ENCODE measurements at places on chromosomes 2 and 18. TPM values are rescaled to one million over a fixed set of nuclear protein-coding genes. Genes with fewer than 3 reads are reported as not detected.

The GPR17 gene
- not detected for total RNA-seq

The PRADC1 gene
- 21.1 TPM for total RNA-seq

DNA sequence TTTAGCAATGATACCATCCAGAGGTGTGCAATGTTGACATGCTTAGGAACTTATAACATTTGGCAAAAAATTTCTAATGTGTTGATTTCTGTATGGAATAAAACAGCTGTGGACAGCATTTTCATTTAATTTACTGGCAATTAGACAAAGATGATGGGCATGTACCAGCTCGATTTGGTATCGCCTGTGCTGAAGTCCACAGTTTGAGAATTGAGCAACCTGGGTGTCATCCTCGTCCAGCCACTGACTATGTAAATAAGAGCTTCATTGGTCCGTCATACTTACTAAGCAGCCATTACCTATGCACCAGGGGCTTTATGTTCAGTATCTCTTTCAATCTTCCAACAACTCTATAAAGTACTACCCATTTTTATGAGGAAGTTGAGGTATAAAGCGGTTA lies 24.6 kb upstream of the ACAA2 start:
- no peak for DNase-seq
- H3K36me3 ChIP-seq, result no peaks in the 10 kb centered on the region
- H3K4me1 ChIP-seq, result no peaks in the 10 kb centered on the region
- no peak overlapping the region for H3K27ac ChIP-seq
- H3K4me3 ChIP-seq, result no peak overlapping the region

DNA sequence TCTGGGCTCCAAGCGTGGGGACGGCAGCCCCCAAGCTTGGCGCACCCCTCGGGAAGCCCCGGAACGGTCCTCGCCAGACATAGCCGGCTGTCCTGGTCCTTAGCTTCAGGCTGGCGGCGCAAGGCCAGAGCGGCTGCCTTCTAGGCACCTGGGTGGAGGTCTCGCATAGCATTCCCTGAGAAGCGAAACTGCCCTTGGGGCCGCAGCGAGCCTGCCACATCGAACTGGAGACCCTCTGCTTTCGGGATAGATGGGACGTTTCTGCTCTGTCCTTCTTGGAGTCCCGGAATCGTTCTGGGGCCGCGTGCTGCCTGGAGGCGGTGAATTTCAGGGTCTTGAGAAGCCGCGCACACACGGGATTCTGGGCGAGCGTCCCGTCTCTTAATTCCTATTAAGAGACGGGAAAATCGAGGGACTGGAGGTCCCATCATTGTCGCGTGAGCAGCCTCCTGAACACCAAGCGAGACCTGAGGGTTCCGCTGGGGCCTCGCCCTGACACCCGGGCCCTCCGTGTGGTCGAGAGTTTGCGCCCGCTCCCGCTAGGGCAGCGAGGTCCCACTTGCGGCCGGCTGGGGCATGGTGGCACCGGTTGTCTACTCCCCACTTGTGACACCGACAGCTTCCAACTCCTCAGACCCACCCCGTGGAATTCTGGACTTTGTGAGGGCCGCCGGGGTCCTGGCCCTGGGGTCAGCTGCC lies 9.7 kb upstream of the EN1 start:
- peaks cover 11% of the 10 kb centered on the region for H3K4me1 ChIP-seq
- peaks cover 42% of the 10 kb centered on the region for H3K27me3 ChIP-seq
- no peaks in the 10 kb centered on the region for H3K36me3 ChIP-seq
- H3K27ac ChIP-seq, result no peak overlapping the region

GRCh38 chr18:10522574-10522973 lies 3.3 kb upstream of the NAPG start:
- DNase-seq, result no peak
- no peak overlapping the region for H3K4me3 ChIP-seq
- no peaks in the 10 kb centered on the region for H3K36me3 ChIP-seq
- H3K4me1 ChIP-seq, result peaks cover 13% of the 10 kb centered on the region

DNA sequence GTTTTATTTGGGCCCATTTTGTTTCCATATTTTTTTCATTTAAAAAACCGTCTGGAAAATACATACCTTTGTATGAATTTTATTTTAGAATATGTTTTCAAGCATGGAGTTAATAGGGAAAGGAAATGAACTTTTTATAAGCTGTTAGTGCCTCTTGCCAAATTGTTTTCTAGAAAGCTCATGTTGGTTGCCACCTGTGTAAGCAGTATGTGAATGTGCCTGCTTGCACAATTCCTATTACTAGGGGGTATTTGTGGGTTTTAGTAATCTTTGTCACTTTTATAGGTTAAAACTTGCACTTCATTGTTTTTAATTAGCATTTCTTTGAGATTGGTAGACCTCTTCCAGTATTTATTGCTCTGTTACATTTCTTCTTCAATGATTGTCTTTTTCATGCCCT lies 107.3 kb downstream of the TANC1 start:
- no peak for DNase-seq
- H3K4me1 ChIP-seq, result no peaks in the 10 kb centered on the region
- H3K27me3 ChIP-seq, result no peaks in the 10 kb centered on the region
- H3K4me3 ChIP-seq, result no peak overlapping the region
- no peak overlapping the region for H3K27ac ChIP-seq
- no peaks in the 10 kb centered on the region for H3K36me3 ChIP-seq

GRCh38 chr18:37451239-37451825 lies 114.3 kb downstream of the CELF4 start:
- DNase-seq, result no peak
- no peak overlapping the region for H3K4me3 ChIP-seq
- H3K27ac ChIP-seq, result no peak overlapping the region
- H3K36me3 ChIP-seq, result no peaks in the 10 kb centered on the region
- no peaks in the 10 kb centered on the region for H3K4me1 ChIP-seq
- no peaks in the 10 kb centered on the region for H3K27me3 ChIP-seq

DNA sequence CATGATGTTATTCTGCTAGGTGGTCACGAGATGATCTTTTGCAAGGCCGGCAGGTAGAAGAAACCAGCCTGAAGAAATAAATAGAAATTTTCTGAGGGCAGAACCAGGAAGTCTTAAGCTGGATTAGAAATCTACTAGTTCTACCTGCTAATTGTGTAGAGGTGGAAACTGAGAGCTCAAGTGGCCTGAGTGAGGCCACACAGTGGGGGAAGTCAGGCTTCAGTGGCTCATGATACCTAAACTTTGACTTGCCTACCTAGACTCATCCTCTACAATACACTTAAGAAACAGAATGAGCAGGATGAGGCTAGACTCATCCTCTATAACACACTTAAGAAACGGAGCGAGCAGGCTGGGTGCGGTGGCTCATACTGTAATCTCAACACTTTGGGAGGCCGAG lies 134.9 kb upstream of the NDUFV2 start:
- H3K4me3 ChIP-seq, result no peak overlapping the region
- H3K4me1 ChIP-seq, result no peaks in the 10 kb centered on the region
- no peaks in the 10 kb centered on the region for H3K36me3 ChIP-seq
- no peak overlapping the region for H3K27ac ChIP-seq
- no peaks in the 10 kb centered on the region for H3K27me3 ChIP-seq

DNA sequence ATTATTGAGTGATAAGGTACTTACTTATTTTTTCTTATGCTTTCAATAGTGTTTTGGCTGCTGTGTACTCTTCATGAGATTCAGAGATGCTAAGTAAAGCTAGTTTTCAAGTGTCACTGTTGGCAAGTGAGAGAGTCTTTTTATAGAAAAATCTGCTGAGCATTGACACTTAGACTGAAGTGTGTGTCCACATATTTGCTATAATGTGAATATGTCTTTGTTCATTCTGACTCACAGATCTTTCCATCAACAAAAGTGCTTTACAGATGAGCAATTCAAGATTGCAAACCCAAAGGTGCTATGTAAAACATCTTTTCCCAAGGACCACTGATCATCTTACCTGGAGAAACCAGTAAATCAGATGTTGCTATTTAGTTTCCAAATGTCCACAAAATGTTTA lies 410.6 kb upstream of the FIGN start:
- no peak for DNase-seq
- H3K27me3 ChIP-seq, result no peaks in the 10 kb centered on the region
- H3K27ac ChIP-seq, result no peak overlapping the region
- no peaks in the 10 kb centered on the region for H3K36me3 ChIP-seq
- H3K4me3 ChIP-seq, result no peak overlapping the region

DNA sequence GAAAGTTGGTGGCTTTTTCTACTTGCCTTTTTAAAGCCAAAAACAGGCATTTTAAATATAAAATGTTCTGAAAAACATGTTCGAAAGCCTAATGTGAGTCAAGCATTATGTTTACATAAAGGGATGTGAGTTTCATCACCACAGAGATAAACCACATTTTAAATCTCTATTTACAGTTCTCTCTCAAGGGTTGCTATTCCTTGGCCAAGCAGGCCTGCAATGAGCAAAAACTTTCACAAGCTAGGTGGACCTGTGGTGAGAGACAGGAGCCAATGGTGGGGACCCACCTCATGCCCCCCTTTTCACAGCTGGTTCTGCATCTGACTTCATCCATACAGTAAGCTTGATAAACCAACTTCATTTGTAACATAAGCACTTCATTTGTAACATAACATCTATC lies 65.1 kb downstream of the CUL3 start:
- H3K27ac ChIP-seq, result no peak overlapping the region
- H3K4me3 ChIP-seq, result no peak overlapping the region
- peaks cover 41% of the 10 kb centered on the region for H3K4me1 ChIP-seq
- no peak for DNase-seq
- no peaks in the 10 kb centered on the region for H3K27me3 ChIP-seq
- H3K36me3 ChIP-seq, result no peaks in the 10 kb centered on the region

DNA sequence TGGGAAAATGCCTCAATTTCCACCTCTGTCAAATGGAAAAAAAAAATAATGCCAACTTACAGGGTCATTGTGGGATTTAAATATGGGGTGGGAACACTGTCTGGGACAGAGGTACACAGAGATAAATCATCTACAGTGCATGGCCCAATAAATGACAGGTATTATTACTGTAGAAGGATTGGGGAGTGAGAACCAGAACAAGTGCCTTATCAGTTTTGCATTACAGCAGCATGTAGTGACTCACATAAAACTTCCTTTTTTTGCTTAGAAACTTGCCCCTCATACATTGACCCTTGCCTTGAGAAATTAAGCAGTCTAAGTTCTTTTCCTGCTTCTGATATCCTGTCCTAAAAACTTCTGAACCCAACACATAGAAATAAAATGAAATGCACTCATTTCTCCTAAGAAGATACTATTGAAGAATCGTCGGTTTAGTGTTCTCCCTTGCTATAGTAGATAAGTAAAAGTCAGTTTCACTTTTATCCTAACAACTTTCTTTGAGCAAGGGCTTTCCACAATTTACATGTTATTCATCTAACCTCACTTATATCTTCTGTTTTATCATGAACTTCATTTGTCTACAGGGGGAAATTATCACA lies 121.0 kb upstream of the HAAO start:
- H3K27ac ChIP-seq, result peak overlapping the region; percentile 17
- H3K36me3 ChIP-seq, result no peaks in the 10 kb centered on the region
- H3K4me1 ChIP-seq, result no peaks in the 10 kb centered on the region
- no peak overlapping the region for H3K4me3 ChIP-seq
- H3K27me3 ChIP-seq, result no peaks in the 10 kb centered on the region

All from CD8-positive, alpha-beta memory T cell (primary cell).